ENCODE measurements at places on chromosomes 3 and 15. TPM values are rescaled to one million over a fixed set of nuclear protein-coding genes. Genes with fewer than 3 reads are reported as not detected.

GRCh38 chr3:45224824-45225464, 1.1 kb downstream of the TMEM158 start:
- H3K27ac ChIP-seq = no peak overlapping the region
- H3K36me3 ChIP-seq = no peaks in the 10 kb centered on the region
- H3K4me3 ChIP-seq = peak overlapping the region; percentile 48
- H3K4me1 ChIP-seq = no peaks in the 10 kb centered on the region
- peak; percentile 82 for DNase-seq

GRCh38 chr3:15861163-15861562, 63.4 kb upstream of the ANKRD28 start:
- H3K27ac ChIP-seq = no peak overlapping the region
- peaks cover 11% of the 10 kb centered on the region for H3K4me1 ChIP-seq
- DNase-seq = no peak
- no peak overlapping the region for H3K4me3 ChIP-seq
- H3K27me3 ChIP-seq = no peaks in the 10 kb centered on the region
- H3K36me3 ChIP-seq = no peaks in the 10 kb centered on the region

DNA sequence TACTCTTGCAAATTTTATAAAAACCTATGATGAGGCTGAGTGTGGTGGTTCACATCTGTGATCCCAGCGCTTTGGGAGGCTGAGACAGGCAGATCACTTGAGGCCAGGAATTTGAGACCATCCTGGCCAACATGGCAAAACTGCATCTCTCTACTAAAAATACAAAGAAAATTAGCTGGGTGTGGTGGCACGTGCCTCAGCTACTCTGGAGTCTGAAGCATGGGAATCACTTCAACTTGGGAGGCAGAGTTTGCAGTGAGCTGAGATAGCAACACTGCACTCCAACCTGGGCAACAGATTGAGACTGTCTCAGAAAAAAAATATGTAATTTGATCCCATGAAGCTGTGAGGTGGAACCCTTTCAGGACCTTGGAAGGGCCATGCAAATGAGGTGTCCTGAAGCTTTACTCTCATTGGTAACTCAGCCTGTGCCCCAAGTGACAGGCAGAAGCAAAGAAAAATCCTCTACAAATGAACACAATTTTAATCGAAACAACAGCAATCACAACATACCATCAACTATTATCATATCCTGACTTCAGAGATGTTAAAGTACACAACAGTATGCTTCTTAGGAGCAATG, 84.6 kb upstream of the CDV3 start:
- DNase-seq = peak; percentile 77
- H3K27ac ChIP-seq = peak overlapping the region; percentile 71
- no peak overlapping the region for H3K4me3 ChIP-seq

- DNase-seq = no peak
- H3K27ac ChIP-seq = no peak overlapping the region
- H3K36me3 ChIP-seq = no peaks in the 10 kb centered on the region
Measured at GRCh38 chr3:141462176-141462859, 24.5 kb upstream of the RASA2 start.

- no peak overlapping the region for H3K4me3 ChIP-seq
- DNase-seq = no peak
- no peaks in the 10 kb centered on the region for H3K36me3 ChIP-seq
Measured at GRCh38 chr3:39587113-39587512, 119.6 kb downstream of the MOBP start.

- H3K27me3 ChIP-seq = no peaks in the 10 kb centered on the region
- H3K4me1 ChIP-seq = peaks cover 15% of the 10 kb centered on the region
- H3K27ac ChIP-seq = no peak overlapping the region
- H3K36me3 ChIP-seq = no peaks in the 10 kb centered on the region
- H3K4me3 ChIP-seq = no peak overlapping the region
Measured at GRCh38 chr15:64640146-64640871, 135.1 kb downstream of the RBPMS2 start.

- H3K27me3 ChIP-seq = no peaks in the 10 kb centered on the region
- no peaks in the 10 kb centered on the region for H3K4me1 ChIP-seq
- no peak overlapping the region for H3K4me3 ChIP-seq
- DNase-seq = no peak
- H3K36me3 ChIP-seq = no peaks in the 10 kb centered on the region
Measured at GRCh38 chr3:5232570-5232969, 45.1 kb downstream of the EDEM1 start.

DNA sequence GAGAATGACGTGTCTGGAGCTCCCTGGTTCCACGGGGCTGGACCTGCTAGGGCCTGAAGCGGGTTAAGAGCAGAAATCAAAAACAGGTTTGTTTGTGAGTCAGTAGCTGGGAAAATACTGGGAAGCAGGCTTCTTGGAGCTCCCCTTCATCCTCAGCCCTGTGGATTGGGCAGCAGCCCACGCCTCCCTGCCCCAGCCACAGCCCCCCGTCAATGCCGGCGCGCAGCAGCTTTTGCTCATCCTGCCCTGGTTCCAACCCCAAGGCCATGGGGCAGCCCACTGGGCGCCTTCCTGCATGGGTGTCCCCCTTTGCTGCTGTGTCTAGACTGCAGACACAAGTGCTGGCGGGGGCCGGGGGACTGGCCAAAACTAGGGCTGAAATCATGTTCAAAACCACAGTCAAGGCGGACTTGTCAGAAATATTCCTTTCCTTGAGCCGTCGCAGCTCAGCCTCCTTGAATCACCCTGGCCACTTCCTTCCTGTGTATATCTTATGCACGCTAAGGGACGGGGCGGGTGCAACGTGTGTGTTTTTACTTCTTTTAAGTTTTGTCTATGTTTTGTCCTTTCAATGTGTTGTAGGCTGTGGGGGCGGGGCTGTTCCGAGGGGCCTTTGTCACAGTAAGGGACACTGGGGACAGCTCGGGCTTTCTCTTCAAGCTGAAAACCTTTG, 108.1 kb downstream of the KLF13 start:
- DNase-seq = peak; percentile 91
- no peaks in the 10 kb centered on the region for H3K36me3 ChIP-seq
- H3K4me3 ChIP-seq = no peak overlapping the region
- no peak overlapping the region for H3K27ac ChIP-seq

- no peaks in the 10 kb centered on the region for H3K36me3 ChIP-seq
- no peak for DNase-seq
- H3K4me1 ChIP-seq = no peaks in the 10 kb centered on the region
- H3K4me3 ChIP-seq = no peak overlapping the region
- H3K27ac ChIP-seq = no peak overlapping the region
- no peaks in the 10 kb centered on the region for H3K27me3 ChIP-seq
Measured at GRCh38 chr3:181358060-181358459, 353.7 kb upstream of the SOX2 start.

GRCh38 chr15:57134851-57135250, 216.4 kb downstream of the TCF12 start:
- H3K4me1 ChIP-seq = peaks cover 31% of the 10 kb centered on the region
- no peaks in the 10 kb centered on the region for H3K27me3 ChIP-seq
- peak; percentile 59 for DNase-seq
- no peak overlapping the region for H3K4me3 ChIP-seq

DNA sequence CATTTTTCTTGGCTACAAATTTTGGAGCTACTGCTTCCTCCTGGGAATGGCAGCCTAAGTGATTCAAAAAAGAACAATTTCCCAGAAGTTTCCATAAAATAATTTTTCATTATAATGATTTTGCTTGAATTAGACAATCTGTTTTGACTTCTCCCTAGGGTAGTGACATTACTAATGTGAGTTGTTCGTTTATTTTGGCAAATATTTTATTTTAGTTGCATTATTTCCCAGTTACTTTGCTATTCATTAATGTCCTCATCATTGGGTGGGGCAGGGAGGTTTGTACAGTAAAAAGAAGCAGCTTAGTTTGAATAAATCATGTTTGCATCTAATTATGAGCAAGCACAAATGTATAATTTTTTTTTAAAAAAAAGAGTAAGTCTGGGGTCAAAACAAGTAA, 686.6 kb downstream of the ROBO2 start:
- no peak overlapping the region for H3K4me3 ChIP-seq
- H3K36me3 ChIP-seq = no peaks in the 10 kb centered on the region
- no peak overlapping the region for H3K27ac ChIP-seq
- DNase-seq = no peak

- DNase-seq = no peak
- peaks cover 8% of the 10 kb centered on the region for H3K4me1 ChIP-seq
- no peaks in the 10 kb centered on the region for H3K27me3 ChIP-seq
- H3K36me3 ChIP-seq = no peaks in the 10 kb centered on the region
Measured at GRCh38 chr15:74275957-74276356, 39.8 kb downstream of the CCDC33 start.

GRCh38 chr3:157502916-157503595, at the start of gene VEPH1:
VEPH1 (minus strand) TSS chr3:157503416; CDS start chr3:157495349, 8,067 bp downstream.
- peaks cover 4% of the 10 kb centered on the region for H3K4me1 ChIP-seq
- H3K27me3 ChIP-seq = peaks cover 17% of the 10 kb centered on the region
- H3K27ac ChIP-seq = no peak within 1 kb of the TSS
- peak; percentile 5 for DNase-seq
- no peaks in the 10 kb centered on the region for H3K36me3 ChIP-seq

- H3K27ac ChIP-seq = no peak overlapping the region
- no peak for DNase-seq
- no peaks in the 10 kb centered on the region for H3K36me3 ChIP-seq
- no peaks in the 10 kb centered on the region for H3K27me3 ChIP-seq
- H3K4me1 ChIP-seq = no peaks in the 10 kb centered on the region
Measured at GRCh38 chr3:80618295-80619256, 850.8 kb upstream of the ROBO1 start.

- DNase-seq = no peak
- no peak overlapping the region for H3K4me3 ChIP-seq
- H3K36me3 ChIP-seq = no peaks in the 10 kb centered on the region
- H3K27me3 ChIP-seq = no peaks in the 10 kb centered on the region
Measured at GRCh38 chr3:43062040-43062563, 43.8 kb downstream of the POMGNT2 start.

GRCh38 chr3:105473521-105474223, 107.0 kb downstream of the ALCAM start:
- H3K27ac ChIP-seq = peak overlapping the region; percentile 31
- H3K27me3 ChIP-seq = no peaks in the 10 kb centered on the region
- no peaks in the 10 kb centered on the region for H3K36me3 ChIP-seq
- peak; percentile 70 for DNase-seq

DNA sequence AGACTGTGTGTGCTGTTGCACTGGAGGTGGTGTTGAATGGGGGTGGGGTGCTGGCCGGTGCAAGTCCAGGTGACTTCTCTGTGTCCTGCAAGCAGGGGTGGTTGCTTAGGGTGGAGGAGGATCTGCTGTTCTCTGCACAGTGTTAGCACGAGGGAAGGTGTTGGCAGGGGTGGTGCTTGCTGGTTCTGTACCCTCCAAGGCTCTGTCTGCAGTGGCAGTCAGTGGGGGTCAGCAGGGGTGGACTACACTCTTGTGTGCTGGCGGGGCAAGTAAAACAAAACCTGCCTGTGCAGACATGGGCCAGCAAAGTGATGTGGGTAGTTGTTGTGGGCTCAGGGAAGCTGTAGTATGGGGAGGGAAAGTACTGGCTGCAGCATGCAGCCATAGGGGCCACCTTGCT, 5.5 kb downstream of the ROPN1 start:
- H3K27ac ChIP-seq = no peak overlapping the region
- H3K4me3 ChIP-seq = no peak overlapping the region
- DNase-seq = no peak
- peaks cover 79% of the 10 kb centered on the region for H3K27me3 ChIP-seq
- H3K36me3 ChIP-seq = no peaks in the 10 kb centered on the region

DNA sequence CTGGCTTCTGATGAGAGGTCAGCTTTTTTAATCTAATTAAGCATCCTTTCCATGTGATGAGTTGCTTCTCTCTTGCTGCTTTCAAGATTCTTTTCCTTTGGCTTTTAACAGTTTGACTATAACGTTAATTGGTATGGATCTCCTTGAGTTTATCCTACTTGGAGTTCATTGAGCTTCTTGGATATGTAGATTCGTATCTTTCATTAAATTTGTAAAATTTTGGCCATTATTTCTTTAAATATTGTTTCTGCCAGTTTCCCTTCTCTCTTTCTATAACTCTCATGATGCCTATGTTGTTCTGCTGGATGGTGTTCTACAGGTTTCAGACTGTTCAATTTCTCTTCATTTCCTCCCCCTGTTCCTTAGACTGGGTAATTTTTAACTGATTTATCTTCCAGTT, 21.0 kb upstream of the MTMR10 start:
- H3K4me3 ChIP-seq = no peak overlapping the region
- H3K27me3 ChIP-seq = no peaks in the 10 kb centered on the region
- H3K4me1 ChIP-seq = peaks cover 10% of the 10 kb centered on the region

DNA sequence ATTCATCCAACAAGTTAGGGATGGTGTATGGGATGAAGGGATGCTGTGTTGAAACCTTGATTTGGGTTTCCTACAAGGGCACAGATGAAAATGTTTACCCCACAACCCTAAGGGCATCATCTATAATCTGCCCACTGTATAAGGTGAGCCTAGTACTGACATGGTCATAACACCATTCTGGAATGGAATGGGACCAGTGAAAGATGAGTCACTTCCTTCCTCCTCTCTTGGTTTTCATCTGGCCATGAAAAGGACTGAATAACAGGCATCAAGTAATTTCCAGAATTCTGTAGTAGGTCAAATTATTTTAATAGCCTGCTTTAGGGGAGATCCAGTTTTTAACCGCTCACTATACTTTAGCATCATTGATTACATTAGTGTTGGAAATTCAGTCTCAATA, 538.6 kb downstream of the NR2F2 start:
- H3K27me3 ChIP-seq = no peaks in the 10 kb centered on the region
- H3K36me3 ChIP-seq = no peaks in the 10 kb centered on the region
- H3K27ac ChIP-seq = no peak overlapping the region
- H3K4me1 ChIP-seq = no peaks in the 10 kb centered on the region
- no peak for DNase-seq

DNA sequence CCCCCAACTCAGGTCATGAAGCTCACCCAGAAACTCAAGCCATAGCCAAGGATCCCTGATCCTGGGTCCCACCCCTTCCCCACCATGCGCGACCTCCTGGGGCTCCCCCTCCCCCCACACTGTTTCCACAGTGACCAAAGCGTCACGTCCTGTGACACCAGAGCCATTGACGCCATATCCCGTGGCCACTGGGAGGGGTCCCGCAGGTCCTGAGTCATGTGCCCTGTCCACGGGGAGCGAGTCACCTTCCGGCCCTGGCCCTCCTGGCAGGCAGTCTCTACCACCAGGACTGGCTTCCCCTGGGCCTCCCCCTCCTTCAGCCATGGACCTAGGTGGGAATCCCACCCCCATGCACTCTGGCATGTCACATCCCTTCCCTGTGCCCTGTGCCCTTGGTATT, 15.6 kb downstream of the SEMA3F start:
- no peaks in the 10 kb centered on the region for H3K27me3 ChIP-seq
- no peak overlapping the region for H3K27ac ChIP-seq
- no peaks in the 10 kb centered on the region for H3K36me3 ChIP-seq
- peak; percentile 80 for DNase-seq
- H3K4me1 ChIP-seq = peaks cover 12% of the 10 kb centered on the region

- no peak overlapping the region for H3K4me3 ChIP-seq
- H3K4me1 ChIP-seq = no peaks in the 10 kb centered on the region
- no peak for DNase-seq
- no peak overlapping the region for H3K27ac ChIP-seq
- H3K36me3 ChIP-seq = no peaks in the 10 kb centered on the region
Measured at GRCh38 chr3:131846296-131846924, 188.4 kb downstream of the CPNE4 start.

CCR3 gene
- not detected for total RNA-seq

ARPIN gene
- 19.4 TPM for total RNA-seq

ABTB1 gene
- total RNA-seq = 3.9 TPM

AVEN gene
- total RNA-seq = 13.0 TPM

NDN gene
- total RNA-seq = 198 TPM

CHCHD6 gene
- 76.0 TPM for total RNA-seq
